ENCODE measurements at places on chromosomes 7 and 10.

DNA sequence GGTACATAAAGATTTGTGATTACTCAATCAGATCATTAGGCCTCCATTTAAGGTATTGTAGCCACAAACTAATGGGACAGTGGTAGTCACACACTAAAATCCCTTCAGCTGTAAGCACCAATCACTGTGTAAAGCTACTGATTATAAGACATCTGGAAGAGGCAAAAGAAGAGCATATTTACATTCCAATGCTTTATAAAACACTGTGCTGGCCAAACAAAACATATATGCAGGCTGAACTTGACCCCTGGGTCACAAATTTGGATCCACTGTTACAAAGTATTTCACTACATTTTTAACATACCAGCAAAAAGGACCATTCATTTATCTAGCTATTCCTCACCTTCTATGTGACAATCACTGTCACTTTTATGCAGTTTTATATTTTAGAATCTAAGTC lies 41.4 kb upstream of the ANLN start:
- no peak for DNase-seq

- no peak for DNase-seq
Measured at GRCh38 chr7:127516320-127516719, 69.1 kb downstream of the GCC1 start.

DNA sequence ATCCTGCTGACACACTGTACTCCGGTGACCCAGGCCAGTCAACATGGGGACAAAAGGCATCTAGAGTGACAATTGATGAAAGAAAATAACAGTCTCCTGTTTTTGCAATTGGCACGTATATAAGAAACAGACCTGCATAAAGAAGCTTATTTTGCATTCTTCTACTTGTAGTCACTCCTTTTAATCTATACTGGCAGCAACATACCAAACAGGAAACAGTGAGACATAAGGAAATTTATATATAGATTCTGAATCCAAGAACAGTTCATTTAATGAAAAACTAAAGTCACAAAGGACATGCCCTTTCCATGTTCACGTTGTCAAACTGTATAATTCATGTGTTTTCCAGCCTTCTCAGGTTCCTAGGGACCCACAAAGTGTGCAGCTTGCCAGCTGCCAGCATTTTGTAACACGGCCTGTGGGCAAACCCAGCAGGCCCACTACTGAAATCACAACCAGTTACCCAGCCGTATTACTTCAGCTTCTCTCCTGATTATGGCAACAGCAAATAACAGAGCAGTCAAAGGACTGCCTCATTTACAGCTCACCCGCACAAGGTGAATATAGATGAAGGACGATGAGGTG lies 72.3 kb downstream of the AMPH start:
- DNase-seq: no peak

DNA sequence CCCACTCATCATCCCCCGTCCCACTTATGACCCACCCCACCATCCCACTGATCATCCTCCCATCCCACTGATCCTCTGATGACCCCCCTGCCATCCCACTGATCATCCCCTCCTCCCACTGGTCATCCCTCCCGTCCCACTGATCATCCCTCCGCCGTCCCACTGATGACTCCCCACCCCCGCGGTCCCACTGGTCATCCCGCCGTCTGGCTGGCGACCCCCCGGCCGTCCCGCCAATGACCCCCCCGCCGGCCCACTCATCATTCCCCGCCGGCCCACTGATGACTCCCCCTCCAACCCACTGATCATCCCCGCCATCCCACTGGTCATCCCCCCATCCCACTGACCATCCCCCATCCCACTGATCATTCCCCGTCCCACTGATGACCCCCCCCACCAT lies 161.1 kb downstream of the GRM8 start:
- DNase-seq: no peak

GRCh38 chr7:151018421-151019129 lies 5.7 kb downstream of the ATG9B start:
- DNase-seq: peak; percentile 70

DNA sequence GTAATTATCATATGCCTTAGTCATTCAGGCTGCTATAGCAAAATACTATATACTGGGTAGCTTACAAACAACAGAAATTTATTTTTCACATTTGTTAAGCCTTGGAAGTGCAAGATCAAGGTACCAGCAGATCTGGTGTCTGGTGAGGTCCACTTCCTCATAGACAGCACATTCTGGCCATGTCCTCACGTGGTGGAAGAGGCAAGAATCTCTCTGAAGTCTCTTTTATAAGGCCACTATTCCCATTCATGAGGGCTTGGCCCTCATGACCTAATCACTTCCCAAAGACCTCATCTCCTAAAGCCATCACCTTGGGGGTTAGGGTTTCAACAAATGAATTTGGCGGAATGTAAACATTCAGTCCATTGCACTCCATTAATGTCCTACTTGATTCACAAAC lies 137.5 kb upstream of the C1GALT1 start:
- no peak for DNase-seq
